Cerebellar nuclear complex (tissue), 1 donor: ENCODE measurements at places on chromosomes 5 and 9.
A peak's percentile ranks its signal among the peaks of the same experiment; 100 is the strongest.

GRCh38 chr9:107949061-107949460 is 459.5 kb upstream of the KLF4 start:
- DNase-seq, result no peak

DNA sequence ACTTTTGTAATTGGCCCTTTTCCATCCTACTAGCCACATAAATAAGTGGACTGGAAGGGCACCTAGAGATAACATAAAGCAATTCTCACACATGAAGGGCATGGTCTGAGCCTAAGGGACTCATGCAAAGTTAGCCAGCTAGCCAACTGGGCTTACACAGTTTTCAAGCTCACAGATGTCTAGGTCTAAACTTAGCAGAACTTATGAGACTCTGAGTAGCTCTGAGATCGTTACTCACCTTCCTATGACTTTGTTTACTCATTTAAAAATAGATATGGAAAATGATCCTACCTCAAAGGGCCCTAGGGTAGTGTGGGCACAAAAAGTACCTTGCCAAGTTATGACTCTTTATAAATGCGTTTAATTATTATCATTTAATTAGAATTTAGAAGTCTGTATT is 410.4 kb upstream of the MPDZ start:
- no peak for DNase-seq

- DNase-seq, result no peak
These were observed 177.0 kb downstream of the DCP2 start for GRCh38 chr5:113153512-113154097.

DNA sequence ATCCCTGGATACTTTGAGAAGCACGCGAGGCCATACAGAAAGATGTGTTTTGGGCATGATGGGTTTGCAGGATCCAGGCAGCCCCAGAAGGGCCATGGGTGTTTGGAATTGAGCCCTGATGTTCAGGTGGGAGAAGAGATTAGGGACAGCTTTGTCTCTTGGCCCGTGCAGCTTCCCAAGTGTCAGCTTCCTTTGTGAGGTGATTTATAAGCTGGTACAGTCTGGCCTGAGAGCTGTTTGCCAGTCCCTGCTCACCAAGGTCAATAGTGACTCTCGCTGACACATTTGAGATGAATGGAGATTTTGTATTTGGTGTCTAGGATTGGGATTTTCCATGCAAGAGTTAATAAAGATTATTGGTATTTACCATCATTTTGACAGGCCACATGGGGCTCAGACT is 165.9 kb downstream of the ICE1 start:
- peak; percentile 13 for DNase-seq

DNA sequence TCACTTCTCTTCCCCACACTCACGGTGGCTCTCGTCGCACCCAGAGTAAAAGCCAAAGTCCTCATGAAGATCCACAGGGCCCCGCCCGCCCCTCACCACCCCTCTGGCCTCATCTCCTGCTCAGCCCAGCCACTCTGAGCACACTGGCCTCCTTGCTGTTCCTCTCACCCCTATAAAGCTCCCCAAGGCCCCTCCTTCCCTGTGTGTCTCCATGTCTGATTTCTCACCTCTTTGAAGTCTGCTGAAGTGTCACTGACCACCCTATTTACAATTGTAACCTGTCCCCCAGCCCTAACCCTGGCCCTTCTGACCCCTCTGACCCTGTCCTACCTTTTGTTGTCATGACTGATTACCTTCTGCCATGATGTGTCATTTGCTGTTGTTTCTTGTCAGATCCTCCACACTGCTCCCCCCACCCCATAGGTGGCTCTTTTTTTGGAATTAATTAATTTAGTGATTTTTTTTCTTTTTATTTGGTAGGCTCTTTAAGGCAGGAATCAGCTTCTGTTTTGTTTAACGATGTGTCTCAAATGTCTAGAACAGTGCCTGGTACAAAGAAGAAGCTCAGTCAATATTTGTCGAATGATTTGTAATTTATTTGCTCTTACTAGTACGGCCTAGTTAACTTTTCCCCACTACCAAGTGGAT is 90.2 kb downstream of the IQGAP2 start:
- DNase-seq, result no peak

GRCh38 chr9:79799691-79800335 is 228.0 kb downstream of the TLE4 start:
- DNase-seq, result no peak

- DNase-seq, result no peak
These were observed 99.8 kb downstream of the TRIO start for GRCh38 chr5:14242871-14243383.

DNA sequence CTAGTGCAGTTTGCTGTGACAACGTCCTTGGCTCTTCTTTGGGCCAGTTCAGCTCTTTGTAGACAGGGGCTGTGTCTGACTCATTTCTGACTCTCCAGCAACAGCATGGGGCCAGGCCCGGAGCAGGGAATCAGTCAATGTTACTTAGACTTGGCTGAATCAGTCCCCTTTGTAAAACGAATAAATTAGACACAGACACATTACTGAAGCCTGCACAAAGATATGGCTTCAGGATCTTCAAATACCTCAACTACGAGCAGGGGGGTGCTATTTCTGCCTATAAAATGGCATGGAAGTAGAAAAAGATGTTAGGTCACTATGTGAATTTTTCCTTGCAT is 204.7 kb downstream of the TTLL11 start:
- DNase-seq, result no peak

GRCh38 chr5:82160948-82161347 is 117.2 kb downstream of the RPS23 start:
- no peak for DNase-seq

DNA sequence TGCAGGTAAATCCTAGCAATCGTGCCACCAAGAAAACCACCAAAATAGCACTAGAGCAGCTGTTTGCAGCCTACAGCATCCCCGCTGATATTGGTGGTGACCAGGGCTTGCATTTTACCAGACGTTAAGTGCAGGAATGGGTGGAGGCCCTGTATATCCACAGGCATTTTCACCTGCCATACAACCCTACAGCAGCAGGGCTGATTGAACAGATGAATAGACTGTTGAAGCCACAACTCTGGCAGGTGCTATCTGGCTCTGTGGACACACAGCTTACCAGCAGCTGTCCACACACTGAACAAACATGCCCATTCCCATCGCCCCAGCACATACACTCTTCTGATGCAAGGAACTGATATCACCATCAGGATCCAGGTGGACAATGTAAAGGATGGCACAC is 154.5 kb upstream of the APC start:
- no peak for DNase-seq

- no peak for DNase-seq
These were observed 6.3 kb downstream of the IFNA21 start for GRCh38 chr9:21160178-21160577.

DNA sequence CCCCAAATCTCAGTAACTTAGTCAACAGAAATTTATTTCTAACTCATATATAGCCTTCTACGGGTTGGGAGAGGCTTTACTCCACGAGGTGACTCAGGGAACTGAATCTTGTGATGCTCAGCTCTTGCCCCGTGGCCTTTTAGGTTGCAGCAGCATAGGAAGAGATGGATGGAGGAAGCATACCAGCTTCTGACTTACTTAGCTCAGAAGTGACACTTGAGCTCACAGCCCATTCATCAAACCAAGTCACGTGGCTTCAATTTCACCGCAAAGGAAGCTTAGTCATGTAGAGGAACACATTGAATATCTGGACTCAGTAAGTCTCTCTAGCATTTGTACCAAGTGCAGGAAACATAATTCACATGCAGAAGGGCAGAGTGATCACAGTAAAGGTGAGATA is 124.1 kb upstream of the KCNN2 start:
- no peak for DNase-seq

DNA sequence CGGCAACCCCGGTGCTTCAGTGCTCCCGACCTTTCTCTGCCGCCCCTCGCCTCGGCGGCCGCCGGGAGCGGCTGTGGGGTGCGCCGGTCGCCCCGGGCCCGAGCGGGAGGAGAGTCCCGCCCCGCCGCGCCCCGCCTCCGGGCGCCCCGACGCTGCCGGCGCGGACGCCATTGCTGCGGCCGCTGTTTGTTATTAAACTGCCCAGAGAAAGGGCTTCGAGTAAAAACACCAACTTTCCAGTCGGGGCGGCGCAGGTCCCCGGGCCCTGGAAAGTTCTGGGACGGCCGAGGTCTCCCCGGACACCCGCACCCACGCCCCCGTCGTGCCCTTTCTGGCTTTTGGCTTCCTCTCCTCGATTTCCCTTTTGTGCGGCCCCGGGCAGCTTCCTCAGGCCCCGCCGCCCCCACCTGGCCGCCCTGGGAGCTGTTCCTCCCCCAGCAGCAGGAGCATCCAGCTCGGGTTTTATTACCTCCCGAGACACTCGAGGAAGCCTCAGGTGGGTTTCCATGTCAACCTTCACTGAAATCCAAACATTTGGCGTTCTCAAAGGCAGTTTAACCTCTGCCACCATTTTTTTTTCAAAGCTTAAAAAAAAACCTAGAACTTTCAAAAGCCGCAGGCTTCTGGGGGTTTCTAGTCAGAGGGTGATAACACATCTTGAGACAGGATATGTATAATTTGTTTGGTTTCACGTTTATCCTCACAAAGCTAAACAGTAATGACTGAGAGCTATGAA is 334.4 kb downstream of the CWC27 start:
- DNase-seq, result no peak

DNA sequence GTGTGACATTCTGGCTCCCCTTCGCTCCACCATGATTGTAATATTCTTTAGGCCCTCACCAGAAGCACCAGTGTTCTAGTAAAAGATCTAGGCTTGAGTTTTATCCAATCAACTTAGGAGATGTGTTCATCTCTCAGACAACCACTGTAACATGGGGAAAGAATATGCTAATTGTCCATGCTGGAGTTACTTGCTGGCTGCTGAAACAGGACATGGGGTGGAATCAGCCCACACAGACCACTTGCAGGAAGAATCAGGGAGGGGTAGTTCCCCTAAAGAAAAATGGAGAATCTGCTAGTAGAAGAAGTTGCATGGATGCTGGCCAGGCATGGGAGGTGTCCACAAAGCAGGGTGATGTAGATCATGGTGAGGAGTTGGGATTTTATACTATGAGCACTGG is 86.2 kb downstream of the FEM1C start:
- no peak for DNase-seq

GRCh38 chr5:129904102-129904666 is at the start of gene CHSY3:
Gene CHSY3, plus strand, starts transcription at chr5:129904465.
- no peak for DNase-seq

DNA sequence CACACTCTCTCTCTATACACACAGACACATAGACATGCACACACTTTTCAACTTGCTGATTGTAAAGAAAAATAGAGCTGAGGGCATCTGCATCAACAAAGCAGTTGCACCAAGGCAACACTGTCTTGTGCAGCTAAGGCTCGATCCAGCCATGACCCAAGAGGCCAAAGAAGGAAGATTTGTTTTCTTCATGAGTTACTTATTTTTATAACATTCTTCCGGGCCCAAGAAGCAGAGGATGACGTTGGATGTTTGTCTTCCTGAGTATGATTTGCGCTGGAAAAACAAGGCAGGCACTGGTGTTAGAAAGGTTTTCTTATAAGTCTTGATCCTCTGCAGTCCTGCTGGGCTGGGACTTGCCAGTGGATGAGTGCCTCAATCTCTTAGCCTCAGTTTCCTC is 344.1 kb downstream of the ADAMTS6 start:
- no peak for DNase-seq

- no peak for DNase-seq
These were observed 61.8 kb upstream of the RAD23B start for GRCh38 chr9:107221321-107221720.

DNA sequence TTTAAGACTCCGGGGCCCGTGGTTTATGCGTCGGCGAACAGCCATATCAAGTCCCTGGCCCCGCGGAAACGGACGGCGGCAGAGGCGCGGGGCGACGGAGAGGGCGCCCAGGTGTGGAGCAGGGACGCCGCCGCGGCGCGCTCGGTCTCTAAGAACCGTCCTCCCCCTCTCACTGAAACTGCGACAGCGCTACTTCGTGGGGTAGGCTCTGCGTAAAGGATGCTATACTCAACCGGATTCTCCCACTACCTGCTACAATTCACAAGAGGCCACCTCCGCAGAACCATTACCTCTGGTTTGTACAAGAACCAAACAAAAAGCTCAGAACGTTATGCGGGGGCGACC is 404 bp downstream of the MRNIP start:
- no peak for DNase-seq

- no peak for DNase-seq
These were observed 62.1 kb downstream of the ARSB start for GRCh38 chr5:78922879-78923621.

GRCh38 chr5:180339583-180340183 is 13.5 kb downstream of the GFPT2 start:
- no peak for DNase-seq

GRCh38 chr9:135174248-135174647 is 86.8 kb downstream of the OLFM1 start:
- DNase-seq, result no peak

GRCh38 chr5:112124788-112125187 is 294.3 kb downstream of the EPB41L4A start:
- peak; percentile 84 for DNase-seq

DNA sequence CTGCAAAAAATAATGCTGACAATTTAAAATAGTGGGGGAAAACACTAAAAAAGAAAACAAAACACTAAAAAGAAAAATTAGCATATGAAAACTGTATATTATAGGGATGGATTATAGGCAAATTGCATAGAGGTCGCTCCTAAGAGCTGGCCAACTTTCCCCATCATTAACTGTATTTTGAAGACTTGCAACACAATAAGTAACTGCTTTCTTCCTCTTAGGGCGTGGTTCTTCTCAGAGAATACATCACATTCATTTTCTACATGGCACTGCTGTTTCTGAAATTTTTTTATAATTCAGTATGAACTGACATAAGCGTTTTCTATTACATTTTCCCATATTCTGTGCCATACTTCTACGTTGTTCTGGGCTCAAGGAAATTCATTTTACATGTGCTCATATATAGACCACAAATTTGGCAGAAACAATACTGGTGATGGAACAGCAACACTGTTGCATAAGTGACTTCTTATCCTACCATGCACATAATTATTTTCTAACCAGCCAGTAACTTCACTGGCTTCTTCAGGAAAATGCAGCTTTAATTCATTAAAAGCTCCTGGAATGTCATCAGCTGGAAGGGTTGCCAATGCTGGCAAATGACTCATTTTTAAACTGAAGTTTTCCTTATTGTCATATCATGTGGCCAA is 171.2 kb upstream of the DMAC1 start:
- no peak for DNase-seq

GRCh38 chr5:173479711-173480110 is 136.7 kb downstream of the BOD1 start:
- no peak for DNase-seq

DNA sequence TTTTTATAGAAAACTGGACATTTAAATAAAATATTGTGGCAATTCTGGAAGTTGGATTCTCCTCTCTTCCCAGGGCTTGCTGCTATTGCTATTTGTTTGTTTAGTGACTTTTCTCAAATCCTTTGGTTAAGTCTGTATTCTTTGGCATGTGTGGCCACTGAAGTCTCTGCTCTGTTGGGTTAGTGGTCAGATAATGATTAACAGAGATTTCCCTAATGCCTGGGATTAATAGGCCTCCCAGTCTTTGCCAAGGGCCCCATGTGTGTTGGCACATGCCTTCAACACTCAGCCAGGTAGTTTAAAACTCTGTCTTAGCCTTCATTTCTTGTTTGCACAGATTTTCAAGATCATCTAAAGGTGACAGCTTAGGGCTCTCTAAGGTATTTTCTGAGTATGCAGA is 92.8 kb upstream of the EPB41L4A start:
- no peak for DNase-seq
